ENCODE measurements at places on chromosomes 5 and 9.

GRCh38 chr5:115946655-115947054, 15.6 kb upstream of the LVRN start:
- no peak for DNase-seq

GRCh38 chr5:10729320-10730042, 31.6 kb downstream of the DAP start:
- no peak for DNase-seq

- DNase-seq = no peak
Measured at GRCh38 chr9:122863407-122863806, 35.0 kb upstream of the PDCL start.

DNA sequence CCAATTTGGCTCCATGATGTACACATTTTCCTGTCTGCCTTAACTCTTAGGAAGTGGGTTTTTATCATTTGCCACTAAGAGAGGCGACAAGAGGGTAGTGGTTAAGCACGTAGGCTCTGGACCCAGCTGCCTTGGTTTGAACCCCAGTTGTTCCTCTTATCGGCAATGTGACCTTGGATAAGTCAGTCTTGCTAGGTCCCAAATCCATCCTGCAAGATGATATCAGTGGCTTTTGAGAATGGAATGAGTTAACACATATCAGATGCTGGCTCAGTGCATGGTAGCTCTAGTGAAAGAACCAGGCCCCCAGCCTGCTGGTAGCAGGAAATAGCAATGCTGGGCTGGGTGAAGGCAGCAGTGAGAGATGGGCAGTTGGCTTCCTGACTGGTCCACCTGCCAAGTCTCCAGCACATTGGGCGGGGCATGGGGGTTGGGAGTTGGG, 72.5 kb downstream of the STK10 start:
- no peak for DNase-seq

DNA sequence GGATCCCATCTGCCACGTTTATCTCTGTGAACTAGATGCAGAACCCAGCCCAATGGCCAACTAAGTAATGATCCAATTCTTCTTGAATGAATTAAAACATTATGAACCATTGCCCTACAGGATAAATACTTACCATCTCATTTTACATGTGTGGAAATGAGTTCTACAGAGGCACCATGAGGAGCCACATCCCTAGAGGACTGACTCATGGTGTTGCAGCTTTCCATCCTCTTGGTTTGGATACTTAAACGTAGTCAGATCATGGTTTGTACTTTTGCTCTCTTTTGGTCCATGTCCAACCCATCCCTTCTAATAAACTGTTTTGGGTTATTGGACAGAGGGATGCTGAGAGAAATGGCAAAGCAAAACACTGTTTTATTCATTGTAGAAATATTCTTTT, 484.8 kb downstream of the EBF1 start:
- DNase-seq = no peak

GRCh38 chr9:4024281-4024777, 275.5 kb downstream of the GLIS3 start:
- no peak for DNase-seq

GRCh38 chr9:115992834-115993233, 160.8 kb upstream of the PAPPA start:
- no peak for DNase-seq

GRCh38 chr5:12294151-12294550, 389.9 kb upstream of the CTNND2 start:
- DNase-seq = no peak

DNA sequence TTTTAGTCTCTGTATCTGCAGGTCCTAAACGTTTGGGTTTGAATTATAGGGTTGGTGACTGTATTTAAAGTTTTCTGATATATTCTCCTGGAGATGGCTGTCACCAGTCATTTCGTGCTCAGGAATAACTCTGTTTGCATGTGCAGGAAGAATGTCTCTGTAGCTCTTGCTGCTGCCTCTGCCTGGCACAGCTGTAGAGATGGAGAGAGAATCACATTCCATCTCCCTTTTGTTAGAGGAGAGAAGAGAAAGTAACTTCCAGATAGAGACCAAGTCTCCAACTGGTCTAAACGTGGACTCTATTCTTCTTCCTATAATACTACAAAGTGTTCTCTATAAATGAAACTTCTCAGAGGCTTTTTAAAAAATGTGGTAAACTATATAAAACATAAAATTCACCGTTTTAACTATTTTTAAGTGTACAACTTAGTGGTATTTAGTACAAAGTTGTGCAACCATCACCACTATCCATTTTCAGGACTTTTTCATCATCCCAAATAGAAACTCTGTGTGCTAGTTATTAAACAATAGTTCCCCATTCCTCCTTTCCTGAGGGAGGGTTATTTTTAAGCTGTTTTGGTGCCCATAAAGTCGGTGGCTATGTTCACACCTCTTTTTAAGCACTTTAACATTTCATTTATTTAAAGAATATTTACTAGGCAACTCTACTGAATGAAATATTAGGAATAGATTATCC, 20.7 kb upstream of the STARD4 start:
- peak; percentile 22 for DNase-seq

DNA sequence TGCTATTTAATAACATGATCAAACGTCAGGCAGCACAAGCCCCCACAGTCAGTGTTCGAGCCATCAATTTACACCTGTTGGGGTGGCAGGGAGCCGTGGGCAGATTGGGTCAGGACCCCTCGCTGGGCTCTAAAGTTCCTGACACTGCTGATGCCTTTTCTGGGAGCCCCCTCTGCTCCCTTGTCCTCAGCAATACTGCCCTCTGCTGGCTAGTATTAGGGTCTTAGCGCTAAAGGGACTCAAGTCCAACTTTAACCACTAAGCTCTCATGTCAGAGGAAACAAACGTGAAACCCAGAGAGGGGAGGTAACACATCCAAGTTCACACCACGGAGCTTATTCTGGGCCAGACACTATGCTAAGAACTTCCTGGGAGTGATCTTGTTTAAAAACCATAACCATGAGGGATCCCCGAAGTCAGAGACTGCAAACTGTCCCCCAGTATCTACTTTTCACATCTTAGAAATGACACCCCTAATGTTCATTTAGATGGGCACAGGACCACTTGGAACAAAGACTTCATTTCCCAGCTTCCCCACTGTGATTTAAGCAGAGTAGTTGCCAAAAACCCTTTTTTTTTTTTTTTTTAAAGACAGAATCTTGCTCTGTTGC, 20.4 kb downstream of the ANKS6 start:
- peak; percentile 63 for DNase-seq

DNA sequence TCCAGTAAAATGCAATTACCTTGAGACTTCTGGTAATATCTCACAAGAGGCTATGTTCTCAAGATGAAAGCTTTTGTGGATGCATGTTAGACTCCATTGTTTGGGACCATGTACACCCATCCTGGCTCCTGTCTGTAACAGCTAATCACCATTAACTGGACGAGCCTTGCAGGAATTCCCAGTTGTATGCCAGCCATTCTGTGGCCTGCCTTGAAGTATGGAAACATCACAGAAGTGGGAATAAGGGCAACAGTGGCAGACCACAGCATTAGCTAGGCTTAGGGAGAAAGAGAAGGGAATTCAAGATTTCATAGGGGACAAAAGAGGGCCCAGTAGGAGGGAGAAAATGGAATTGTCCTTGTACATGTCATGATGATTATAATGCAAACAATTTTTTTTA, 79.0 kb downstream of the RORB start:
- DNase-seq = peak; percentile 84

DNA sequence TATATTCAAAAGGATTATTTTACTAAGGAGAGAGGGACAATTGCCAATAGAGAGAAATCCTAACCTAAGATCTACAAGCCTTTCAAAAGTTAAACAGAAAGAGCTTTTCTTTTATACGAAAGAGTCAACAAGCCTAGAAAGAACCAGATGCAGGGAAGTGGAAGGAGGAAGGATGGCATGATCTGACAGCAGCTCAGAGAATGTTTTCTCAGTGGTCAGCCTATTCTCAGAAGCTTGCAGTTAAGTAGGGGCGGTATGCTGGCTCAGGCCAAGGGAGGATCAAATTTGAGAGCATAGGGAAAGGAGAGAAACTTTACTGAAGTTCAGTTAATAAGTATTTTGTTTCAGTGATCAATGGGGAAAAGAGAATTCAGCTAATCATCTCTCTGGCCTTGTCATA, 88.0 kb upstream of the FTMT start:
- DNase-seq = no peak

GRCh38 chr5:39205550-39205949, 13.8 kb downstream of the FYB1 start:
- DNase-seq = no peak

DNA sequence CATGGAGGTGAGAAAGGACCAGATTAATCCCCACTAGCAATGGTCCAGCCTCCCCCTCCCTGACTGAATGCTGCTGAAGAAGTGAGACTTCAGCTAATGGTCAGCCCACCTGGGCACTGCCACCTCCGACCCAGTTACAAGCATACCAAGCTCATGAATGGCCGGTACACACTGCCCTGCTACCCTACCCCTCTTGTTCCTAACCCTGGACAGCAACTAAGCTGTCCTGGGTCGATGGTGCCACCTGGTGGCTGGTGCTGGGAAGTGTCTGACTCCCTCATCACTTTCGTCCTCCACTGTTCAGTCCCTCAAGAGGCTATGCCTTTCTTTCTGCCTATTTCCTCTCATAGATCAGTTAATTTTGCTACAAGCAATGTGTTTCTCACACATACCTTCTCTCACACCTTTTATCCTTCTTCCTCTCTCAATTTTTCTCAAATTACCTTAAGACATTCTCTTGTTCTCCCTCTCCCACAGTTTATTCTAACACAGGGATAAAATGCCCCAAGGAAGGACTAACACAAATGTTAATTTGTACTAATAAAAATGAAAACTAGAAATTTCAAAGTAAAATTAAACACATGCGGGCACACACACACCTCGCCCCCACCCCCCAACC, 42.4 kb downstream of the PAX5 start:
- no peak for DNase-seq

DNA sequence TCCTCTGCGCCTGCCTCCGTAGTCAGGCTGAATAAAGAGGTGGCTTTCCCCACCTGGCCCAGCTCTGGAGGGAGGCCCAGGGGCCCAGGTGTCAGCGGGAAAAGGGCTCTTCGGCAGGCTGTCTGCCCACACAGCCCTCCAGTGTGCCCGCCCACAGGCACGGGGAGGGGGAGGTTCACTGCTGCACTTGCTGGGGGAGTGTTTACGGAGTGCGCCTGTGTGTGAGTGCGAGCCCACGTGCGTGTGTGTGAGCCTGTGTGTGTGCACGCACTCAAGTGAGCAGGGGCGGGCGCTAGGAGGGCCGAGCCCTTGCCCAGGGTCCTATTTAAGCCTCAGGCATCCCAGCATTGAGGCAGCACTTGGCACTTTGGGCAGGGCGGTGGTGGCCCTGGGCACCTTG, 10.9 kb downstream of the DNLZ start:
- peak; percentile 84 for DNase-seq

- DNase-seq = no peak
Measured at GRCh38 chr5:97046270-97046982, 96.0 kb downstream of the LIX1 start.

- no peak for DNase-seq
Measured at GRCh38 chr5:179614745-179615144, 8.7 kb downstream of the HNRNPH1 start.

DNA sequence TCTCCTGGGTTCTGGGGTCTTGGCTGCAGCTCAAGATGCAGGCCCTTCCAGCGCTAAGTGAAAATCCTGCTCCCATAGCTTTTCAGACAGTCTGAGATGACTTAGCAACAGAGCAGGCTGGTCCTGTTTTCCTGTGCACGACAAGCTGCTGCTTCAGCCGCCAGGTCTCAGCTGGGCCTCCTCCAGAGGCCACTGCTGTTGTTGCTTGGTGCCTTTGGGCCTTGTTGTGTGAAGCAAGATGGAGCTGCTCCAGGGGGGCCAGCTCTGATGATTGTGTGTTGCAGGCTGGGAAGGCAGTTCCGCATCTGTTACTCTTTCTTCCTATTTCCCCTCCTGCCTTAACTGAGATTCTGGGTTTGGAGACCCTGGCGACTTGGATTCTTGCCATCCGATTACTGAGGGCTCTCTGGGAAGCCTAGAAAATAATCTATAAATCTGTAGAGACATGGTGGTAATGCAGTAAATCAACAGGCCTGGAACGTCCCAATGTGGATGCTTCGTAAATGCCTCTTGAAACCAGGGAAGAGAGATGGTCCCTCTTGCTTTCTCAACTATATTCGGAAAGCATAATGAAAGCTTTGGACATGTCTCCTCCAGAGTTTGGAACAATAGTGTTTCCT, 3.2 kb downstream of the MAP1B start:
- DNase-seq = no peak

- no peak for DNase-seq
Measured at GRCh38 chr9:113547501-113547900, 84.0 kb downstream of the RGS3 start.

DNA sequence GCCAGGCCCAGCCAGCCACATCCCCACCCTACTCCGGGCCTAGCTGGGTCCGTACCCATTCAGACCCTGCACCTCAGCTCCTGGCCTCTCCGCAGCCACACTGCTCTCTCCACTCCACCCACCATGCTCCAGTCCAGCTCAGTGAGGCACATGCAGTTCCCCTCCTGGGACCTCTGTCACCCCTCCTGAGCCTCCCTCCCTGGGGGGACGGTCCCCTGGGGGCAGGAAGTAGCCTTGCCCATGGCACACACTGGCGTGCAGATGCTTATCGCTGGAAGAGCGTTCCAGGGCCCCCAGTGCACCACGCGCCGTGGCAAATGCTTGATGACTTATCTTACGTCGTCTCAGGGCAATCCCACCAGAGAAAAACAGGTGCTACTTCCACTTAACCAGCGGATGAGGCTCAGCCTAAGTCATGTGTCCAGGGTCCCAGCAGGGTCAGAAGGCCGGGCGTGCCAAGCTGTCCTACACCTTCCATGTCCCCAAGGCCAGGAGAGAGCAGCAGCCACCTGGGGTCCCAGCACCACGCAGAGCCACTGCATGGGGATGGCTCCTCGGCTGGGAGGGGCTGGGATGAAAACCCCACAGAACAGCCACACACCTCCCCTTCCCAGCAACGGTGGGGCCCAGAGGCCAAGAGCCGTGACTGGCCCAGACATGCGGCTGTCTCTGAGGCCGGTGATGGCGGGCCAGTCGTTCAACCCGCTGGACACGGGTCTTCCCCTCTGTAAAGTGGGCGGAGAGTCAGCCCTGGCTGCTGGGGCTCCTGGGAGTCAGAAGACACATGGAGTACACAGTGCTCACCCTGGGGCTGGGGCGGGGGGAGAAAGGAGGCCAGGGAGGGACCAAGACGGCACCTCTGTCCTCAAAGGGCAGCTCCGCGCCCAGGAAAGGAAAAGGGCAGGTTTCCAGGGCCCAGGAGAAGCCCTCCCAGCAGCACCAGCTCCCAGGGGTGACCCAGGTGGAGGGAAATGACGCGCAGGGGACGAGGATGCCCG, 2.6 kb upstream of the CCDC187 start:
- DNase-seq = no peak

GRCh38 chr5:59330680-59331079, 562.8 kb downstream of the PDE4D start:
- no peak for DNase-seq

Measured in lung (tissue), 17 donors.